ENCODE measurements at places on chromosomes 11 and 22. TPM values are rescaled to one million over a fixed set of nuclear protein-coding genes. Genes with fewer than 3 reads are reported as not detected.

Gene ST14
- not detected for total RNA-seq

Gene SERHL2
- 1.4 TPM for total RNA-seq

Gene BRSK2
- 1.9 TPM for total RNA-seq

Gene APOL4
- total RNA-seq = not detected

Gene CECR2
- total RNA-seq = 0.63 TPM

Gene BAIAP2L2
- 0.48 TPM for total RNA-seq

Gene SLC5A4
- total RNA-seq = not detected

All from osteocyte (in vitro differentiated cells).